ENCODE measurements at places on chromosomes 6 and 20. TPM values are rescaled to one million over a fixed set of nuclear protein-coding genes. Genes with fewer than 3 reads are reported as not detected.

Gene CEP85L
- 18.5 TPM for total RNA-seq

Gene MAPK13
- total RNA-seq, result 7.6 TPM

Gene HLA-DRB1
- total RNA-seq, result under 0.01 TPM

Gene DLK2
- under 0.01 TPM for total RNA-seq

Gene MMP24
- 0.17 TPM for total RNA-seq

Gene HS3ST5
- total RNA-seq, result not detected

Gene MAN1A1
- 120 TPM for total RNA-seq

Gene KIF13A
- total RNA-seq, result 65.0 TPM

Gene PTGIS
- 79.1 TPM for total RNA-seq

Gene HCRTR2
- total RNA-seq, result not detected

Gene NKX2-2
- total RNA-seq, result not detected

Gene BMP2
- total RNA-seq, result 15.9 TPM

Gene TMEM217
- total RNA-seq, result 4.0 TPM

Gene MAS1
- not detected for total RNA-seq

Gene LPIN3
- total RNA-seq, result 5.1 TPM

Gene PTK7
- total RNA-seq, result 159 TPM

Gene RAB23
- 68.0 TPM for total RNA-seq

Gene ELOVL4
- 4.6 TPM for total RNA-seq

Gene CLVS2
- total RNA-seq, result not detected

Gene SGK2
- 0.26 TPM for total RNA-seq

Gene DUSP15
- total RNA-seq, result not detected

Gene OR2J3
- total RNA-seq, result not detected

Gene FAM162B
- 13.1 TPM for total RNA-seq

Gene FARS2
- 22.6 TPM for total RNA-seq

Gene VWA7
- total RNA-seq, result under 0.01 TPM

Gene TASP1
- total RNA-seq, result 6.3 TPM

Gene GABRR1
- not detected for total RNA-seq

Gene OSBPL2
- total RNA-seq, result 27.9 TPM

Gene OSER1
- total RNA-seq, result 73.2 TPM

Gene UBD
- total RNA-seq, result not detected

Gene DNAH8
- under 0.01 TPM for total RNA-seq

Gene RMND1
- 50.6 TPM for total RNA-seq

Gene RBPJL
- not detected for total RNA-seq

Gene PRKN
- total RNA-seq, result 5.6 TPM

Gene LGSN
- under 0.01 TPM for total RNA-seq

Gene EPHA7
- under 0.01 TPM for total RNA-seq

Gene FRK
- 0.33 TPM for total RNA-seq

Gene TMEM151B
- total RNA-seq, result under 0.01 TPM

Gene SLC22A7
- total RNA-seq, result not detected

Gene EPPIN
- not detected for total RNA-seq
